ENCODE measurements at places on chromosomes 7 and 10.

DNA sequence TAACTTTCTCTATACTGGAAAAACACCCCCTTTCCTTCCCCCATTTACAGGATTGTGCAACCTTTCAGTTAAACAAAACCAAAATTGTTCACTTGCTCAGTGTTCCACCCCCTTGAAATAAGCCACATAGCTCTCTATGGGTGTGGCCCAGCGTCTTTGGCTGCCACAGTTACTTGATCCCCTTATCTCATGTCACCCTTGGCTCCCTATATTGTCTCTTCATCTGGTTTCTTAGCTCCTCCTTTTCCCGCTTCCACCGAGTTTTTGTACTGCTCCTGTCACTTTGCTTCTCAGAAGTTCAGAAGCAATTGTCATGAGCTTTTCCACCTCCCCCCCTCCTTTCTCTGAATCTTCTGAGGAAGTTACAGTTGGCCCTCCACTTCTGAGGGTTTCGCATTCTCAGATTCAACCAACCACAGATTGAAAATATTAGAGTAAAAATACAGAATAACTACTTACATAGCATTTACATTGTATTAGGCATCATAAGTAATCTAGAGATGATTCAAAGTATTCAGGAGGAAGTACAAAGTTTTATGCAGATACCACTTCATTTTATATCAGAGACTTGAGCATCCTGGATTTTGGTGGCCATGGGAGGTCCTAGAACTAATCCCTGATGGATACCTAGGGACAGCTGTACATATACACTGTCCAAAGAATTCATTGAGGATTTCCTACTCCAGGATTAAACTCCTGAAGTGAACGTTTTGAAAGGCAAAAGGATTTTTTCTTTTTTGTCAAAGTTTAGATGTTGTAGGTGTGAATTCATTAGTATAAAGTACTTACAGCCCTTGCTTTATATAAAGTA, 60.4 kb downstream of the ADD3 start:
- DNase-seq = no peak

GRCh38 chr10:17789396-17789795, 19.8 kb upstream of the MRC1 start:
- no peak for DNase-seq

- DNase-seq = peak; percentile 40
Observed at GRCh38 chr7:94301024-94301586, 93.6 kb upstream of the COL1A2 start.

- no peak for DNase-seq
Observed at GRCh38 chr10:49743464-49744075, 18.6 kb downstream of the OGDHL start.

- no peak for DNase-seq
Observed at GRCh38 chr10:61063034-61063433, 119.0 kb upstream of the RHOBTB1 start.

- DNase-seq = no peak
Observed at GRCh38 chr10:7520507-7521485, 110.0 kb upstream of the SFMBT2 start.

DNA sequence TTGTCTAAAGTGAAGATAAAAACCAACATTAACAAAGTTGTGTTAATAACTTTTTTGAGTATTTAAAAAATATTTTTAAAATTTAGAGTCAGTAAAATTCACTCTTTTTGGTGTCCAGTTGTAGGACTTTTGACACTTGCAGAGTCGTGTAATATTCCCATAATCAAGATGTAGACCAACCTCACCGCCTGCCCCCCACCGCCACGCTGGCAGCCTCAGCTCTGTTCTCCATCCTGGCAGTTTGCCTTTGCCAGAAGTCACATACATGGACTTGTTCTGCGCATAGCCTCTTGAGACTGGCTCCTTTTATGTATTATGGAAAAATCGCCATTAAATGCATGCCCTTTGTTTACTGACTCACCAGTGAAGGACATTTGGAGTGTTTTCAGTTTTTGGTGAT, 27.3 kb upstream of the SYCE1 start:
- no peak for DNase-seq

GRCh38 chr7:36010656-36011587, 142.1 kb upstream of the EEPD1 start:
- no peak for DNase-seq

DNA sequence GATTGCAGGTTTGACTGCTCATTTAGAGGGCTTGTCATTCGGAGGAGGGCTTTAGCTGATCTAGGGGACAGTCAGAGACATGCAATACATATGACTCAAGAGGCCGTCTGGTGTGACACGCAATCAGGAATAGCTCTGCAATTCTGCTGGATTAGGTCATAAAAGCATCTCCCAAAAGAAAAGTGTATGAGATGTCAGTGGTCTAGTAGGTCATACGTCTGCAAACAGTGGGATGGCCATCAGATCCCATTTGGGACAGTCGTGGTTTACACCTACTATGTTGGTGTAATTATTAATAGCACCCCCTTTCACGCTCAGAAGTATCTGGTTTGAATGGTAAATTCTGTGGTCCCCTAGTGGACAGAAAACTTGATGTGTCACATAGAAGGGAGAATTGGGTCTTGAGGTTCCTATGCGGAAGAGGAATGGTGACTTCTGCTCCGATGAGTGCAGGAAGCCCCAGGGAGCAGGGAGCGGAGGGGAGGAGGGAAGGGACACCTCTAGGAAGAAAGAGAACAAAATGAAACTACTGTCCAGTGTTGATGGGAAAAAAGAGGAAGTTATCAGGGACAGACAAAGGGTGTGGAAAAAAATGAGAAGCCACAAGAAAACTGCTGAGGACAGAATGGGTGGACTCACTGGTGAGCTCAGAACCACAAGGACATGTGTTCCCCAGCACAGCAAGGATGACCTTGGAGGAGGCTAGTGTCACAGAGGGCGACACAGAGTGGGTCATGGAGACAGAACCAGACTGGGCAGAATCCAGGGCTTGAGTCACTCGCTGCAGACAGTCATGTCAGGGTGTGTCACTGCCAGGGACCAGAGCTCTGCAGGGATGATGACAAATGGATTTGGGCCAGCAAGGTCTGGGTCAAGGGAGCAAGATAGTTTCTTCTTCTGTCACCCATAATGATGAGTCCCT, 59.9 kb downstream of the MAP3K8 start:
- DNase-seq = no peak

- no peak for DNase-seq
Observed at GRCh38 chr7:18386607-18387006, 108.9 kb upstream of the HDAC9 start.

DNA sequence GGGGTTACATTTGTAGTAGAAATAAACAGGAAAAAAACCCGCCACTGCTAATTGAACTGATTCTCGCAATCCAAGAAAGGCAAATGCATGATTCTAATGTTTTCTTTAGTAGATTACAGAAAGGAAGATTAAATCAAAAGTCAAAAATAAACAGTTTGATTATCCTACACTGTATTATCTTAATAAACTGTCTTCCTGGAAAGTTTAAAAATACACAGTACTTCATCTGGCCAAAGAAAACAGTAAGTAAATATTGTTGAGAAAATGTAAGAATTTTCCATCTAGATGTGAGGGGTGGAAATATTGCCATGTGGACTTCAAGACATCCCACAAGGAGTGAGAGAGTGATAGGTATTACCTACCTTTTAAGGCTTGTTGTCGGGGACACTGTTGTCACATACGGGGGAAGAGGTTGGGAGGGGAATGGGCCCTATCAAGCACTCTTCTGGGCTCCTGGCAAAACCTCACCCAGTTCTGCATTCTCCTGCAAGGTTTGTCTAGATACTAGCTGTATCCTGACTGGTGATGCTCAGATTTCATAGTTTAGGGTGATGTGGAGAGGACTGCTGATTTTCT, 17.8 kb downstream of the GRK5 start:
- DNase-seq = no peak

DNA sequence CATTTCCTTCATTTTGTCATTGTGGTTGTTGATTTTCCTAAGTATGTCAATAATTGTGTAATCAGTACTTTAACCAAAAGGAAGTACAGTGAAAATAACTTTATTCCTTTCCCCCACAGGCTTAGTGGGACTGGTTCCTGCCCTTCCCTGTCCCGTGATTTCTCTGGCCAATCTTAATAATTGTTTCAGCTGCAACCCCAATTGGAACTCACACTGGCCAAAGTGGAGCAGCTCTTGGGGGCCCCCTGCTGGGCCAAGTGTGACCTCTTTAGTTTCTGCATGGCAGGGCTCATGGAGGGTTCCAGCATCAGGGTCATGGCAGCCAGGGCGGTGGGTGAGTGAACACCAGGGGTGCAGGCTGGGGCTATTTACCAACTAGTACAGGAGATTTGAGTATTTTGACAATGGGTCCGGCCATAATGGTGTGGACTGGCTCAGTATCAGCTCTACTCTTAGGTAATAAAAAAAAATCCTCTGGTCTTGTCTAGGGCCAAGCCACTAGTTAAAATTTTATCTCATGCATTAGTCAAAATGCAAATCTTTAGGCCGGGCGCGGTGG, 31.7 kb downstream of the CYCS start:
- DNase-seq = peak; percentile 48

DNA sequence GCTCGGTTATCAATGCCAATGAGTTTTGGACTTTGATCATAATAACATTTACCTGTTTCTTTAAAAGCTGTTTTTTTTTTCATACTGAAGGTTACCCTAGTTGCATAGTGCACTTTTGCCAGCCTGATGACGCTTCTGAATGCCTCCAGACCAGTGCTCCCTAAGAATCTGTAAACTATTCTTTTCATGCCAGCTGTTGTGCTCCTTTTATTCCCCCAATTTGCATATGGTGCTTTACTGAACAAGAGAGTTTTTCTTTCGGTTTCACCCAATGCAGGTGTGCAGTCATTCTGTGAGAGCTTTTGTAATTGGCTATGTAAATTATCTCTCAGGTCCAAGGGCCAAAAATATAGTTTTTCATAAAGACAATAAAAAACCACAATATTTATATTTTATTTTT, 48.1 kb upstream of the GLCCI1 start:
- DNase-seq = no peak

DNA sequence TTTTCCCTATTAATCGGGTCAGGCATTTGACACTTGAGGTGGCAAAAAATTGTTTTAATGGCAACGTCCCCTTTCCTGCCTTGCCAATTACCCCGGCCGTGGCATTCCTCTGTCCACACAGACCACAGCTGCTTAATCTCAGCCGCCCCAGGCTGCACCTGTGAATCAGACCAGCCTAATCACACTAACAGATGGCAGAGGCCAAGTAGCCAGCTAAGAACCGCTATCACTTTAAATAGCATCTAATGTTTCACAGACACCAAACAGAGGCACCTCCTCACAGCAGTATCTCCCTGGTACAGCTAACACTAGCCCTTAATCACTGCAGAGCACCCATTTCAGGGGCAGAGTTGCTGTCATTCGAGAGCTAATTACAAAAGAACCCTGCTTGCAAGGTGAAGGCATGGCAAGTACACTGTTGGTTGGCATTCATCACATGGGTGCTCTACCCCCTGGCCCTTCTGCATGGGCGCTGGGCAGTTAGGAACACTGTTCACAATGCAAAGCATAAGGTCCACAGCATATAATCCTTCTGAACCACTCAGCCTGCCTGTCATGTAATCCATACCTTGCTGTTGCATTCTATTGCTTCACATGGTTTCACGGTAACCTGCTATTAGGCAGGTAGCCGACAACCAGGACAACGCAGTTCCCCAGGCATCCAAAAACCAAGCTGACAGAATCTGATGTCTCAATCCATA, 38.8 kb downstream of the FGFR2 start:
- no peak for DNase-seq

DNA sequence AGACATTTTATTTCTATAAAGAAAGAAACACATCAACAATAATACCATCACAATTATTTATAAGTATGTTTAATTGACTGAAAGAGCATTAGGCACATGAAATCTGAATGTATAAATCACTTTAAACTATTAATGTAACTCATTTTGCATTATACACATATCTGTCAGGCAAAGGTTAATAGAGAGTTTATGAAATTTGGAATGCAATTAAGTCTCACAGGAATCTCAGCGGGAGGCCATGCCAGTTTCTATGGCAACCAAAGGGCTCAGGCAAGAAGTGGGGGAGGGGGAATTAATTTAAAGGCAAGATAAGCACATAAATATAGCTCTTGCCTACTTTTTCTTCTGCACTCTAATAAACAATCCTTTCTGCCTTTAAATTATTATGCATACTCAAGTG, 152.6 kb downstream of the SLC16A9 start:
- DNase-seq = no peak

- DNase-seq = no peak
Observed at GRCh38 chr10:130483691-130484467, 347.7 kb downstream of the GLRX3 start.
